ENCODE measurements at places on chromosomes 4 and X.

- ATAC-seq, result no peak
Measured at GRCh38 chr4:120158046-120158445, 91.4 kb upstream of the MAD2L1 start.

DNA sequence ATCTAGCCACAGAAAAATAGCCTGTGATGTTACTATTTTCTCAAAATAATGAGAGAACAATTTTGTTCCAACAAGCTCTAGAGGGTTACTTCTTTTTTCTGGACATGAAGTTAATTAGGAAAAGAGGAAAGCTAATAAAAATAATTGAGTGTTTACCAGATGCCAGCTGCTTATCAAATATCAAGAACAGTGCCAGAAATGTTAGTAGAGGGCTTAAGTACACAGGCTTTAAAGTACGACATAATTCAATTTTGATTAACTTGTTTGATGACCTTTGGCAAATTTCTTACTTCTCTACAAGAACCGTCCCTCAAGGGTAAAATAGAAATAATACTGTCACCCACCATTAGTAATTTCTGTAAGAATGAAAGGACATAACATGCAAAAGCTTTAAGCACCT is 977.0 kb downstream of the FSTL5 start:
- no peak for ATAC-seq

DNA sequence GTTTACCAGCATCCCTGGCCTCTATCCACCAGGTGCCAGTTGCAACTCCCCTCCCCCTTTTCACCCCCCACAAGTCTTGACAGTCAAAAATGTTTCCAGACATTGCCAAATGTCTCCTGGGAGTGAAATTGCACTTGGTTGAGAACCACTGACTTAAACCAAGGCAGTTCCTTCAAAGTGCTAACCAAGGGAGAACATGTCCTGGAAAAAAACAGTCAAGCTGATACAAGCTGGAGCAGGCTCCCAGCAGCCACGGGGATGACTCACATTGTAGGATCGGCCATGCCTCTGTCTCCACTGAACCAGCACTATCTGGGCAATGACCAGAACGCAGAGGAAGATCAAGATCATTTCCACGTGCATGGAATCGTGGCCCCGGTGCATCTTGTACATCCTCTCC is 11.4 kb downstream of the RNF175 start:
- ATAC-seq, result peak; percentile 44

DNA sequence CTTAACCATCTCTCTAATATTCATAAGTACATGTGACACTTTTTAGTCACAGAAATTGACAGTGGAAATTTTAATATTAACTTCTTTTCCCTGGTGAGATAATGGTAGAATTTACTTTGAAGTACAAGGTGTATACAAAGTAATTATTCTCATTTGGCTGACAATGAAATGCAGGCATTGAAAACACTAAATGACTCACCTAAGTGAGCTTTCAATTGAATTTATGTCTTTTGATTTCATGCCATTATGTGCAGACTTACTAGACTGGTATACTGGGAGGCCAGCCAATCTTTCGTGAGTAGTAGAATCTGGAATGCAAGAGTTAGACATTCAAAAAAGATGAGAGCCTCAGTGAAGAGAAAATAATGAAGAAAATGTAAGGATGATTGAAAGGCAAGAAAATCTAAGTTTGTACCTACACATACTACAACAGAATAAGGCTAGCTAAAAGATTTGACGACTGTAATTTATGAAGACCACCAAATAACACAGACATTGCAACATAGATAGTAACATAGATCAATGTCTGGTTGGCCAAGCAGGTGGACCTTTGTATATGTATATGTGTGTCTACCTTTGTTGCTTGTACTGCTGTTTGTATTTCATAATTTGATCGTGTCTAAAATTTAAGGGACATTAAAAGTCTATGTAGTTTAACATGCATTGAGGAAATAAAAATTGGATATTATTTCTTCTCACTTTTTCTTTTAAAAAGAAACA is 459.7 kb downstream of the IL15 start:
- no peak for ATAC-seq

GRCh38 chr4:99300934-99301333 is 10.1 kb upstream of the ADH1A start:
- ATAC-seq, result peak; percentile 93

DNA sequence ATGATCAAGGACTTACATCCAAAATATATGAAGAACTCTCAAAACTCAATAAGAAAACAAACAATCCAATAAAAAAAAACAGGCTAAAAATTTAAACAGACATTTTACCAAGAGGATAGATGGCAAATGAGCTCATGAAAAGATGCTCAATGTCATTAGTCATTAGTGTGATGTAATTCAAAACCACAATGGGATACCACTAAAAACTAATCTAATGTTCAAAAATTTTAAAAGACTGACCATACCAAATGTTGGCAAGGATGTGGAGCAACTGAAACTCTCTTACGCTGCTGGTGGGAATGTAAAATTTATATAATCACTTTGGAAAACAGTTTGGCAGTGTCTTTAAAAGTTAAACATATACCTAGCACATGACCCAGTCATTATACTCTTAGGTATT is 43.7 kb downstream of the RPS6KA6 start:
- ATAC-seq, result no peak

- no peak for ATAC-seq
Measured at GRCh38 chrX:148929686-148930085, 429.3 kb downstream of the AFF2 start.
